ENCODE measurements at places on chromosomes 6 and 20.

DNA sequence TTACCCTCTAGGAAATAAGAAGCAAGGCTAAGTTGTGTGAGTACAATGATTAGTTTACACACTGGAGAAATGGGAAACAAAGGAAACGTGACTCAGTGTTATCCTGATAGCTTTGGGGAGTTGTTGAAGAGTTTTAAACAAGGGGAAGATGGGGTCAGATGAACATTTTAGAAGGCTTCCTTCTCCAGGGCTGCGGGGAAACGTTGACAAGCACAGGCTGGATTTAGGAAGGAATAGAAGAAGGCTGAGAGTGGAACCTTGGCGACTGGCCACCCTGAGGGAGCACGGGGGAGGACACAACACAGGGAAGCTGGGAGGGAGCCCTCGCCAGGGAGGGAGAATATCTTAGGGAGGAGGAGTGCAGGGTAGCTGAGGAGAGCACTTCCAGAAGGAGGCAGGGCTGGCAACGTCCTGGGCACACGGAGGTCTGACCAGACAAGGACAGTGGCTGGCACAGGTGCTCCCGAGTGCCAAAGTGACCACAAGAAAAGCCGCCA is 134.7 kb downstream of the AIG1 start:
- no peak for DNase-seq

- no peak for DNase-seq
These were observed 34.3 kb upstream of the OGFRL1 start for GRCh38 chr6:71254323-71254722.

- no peak for DNase-seq
These were observed 28.5 kb upstream of the SMOC2 start for GRCh38 chr6:168412456-168412855.

DNA sequence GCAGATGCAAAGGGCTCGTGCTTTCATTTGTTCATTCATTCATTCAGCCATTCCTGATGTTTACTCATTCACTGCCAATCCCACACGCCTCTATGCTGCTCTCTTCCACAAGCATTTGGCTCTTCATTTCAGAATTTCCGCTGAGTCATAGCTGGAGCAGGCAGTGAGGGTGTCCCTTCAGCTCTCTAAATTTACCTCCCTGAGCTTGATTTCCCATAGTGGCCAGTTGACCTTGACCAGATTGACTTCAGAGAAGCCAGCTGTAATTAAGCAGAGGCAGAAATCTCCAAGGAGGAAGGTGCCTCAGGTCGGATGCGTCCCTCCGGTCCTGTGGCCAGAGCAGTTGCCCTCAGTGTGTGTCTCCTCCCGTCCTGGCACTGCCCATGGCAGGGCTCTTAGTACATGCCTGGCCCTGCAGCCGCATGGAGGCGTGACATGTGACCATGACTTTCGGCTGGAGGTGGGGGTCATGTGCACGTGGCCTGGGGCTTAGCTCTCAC is 267.2 kb upstream of the ECI2 start:
- no peak for DNase-seq

GRCh38 chr6:168417191-168417590 is 23.8 kb upstream of the SMOC2 start:
- DNase-seq = no peak

DNA sequence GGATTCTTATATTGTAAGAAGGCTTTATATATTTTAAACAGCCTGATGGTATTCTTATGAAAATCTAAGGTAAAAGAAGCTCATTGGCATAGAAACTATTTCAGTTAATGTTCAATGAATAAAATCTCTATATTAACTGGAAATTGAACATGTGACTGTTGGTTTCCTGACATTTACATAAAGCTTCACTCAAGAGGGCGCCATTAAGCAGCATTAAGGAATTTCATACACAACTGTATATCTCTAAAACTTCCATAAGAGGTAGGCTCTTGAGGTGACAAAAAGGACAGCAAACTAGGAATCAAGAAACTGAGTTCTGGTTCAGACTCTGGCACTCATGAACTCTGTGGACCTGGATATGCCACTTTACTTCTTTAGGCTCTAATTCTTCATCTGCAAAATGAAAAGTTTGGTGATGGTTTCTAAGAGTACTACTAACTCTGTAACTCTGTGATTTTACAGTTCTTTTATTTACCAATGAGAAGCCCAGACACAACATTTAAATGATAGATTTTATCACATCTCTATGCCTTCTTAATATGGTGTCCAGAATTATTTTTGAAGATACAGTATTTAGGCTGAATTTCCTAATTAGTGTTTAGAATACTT is 147.5 kb downstream of the FLRT3 start:
- DNase-seq = no peak

- DNase-seq = no peak
These were observed 12.9 kb upstream of the TBC1D22B start for GRCh38 chr6:37244430-37245310.

- no peak for DNase-seq
These were observed 294.7 kb downstream of the FRK start for GRCh38 chr6:115765966-115766365.

DNA sequence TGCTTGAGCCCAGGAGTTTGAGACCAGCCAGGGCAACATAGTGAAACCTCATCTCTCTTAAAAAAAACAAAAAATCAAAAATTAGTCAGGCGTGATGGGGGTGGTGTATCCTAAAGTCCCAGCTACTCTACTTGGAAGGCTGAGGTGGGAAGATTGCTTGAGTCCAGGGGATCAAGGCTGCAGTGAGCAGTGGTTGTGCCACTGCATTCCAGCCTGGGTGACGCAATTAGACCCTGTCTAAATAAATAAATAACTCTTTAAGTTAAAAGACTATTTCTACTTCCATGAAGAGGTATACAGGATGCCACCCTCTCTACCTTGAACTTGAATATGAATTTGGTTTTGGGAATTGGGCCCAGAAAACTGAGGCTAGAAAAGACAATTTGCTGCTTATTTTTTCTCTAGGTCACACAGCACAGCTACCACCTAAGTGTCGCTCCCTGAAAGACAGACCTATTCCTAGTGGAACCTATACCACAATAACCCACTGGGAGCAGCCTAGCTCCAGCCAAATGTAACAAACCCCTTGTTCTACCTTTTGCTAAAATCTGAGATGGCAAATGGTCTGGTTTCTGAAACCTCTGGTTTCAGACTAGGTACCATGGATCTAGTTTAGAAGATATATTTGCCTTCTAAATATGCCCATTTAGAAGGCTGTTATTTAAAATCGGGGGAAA is 35.2 kb downstream of the HMGCLL1 start:
- DNase-seq = no peak

- DNase-seq = no peak
These were observed 51.3 kb upstream of the GLP1R start for GRCh38 chr6:38997128-38997761.

GRCh38 chr6:120899932-120900331 is 434.3 kb downstream of the TBC1D32 start:
- no peak for DNase-seq

Data from activated CD8-positive, alpha-beta memory T cell treated with anti-CD3 and anti-CD28 coated beads for 4 hours (primary cell).